ENCODE measurements at places on chromosomes 12 and 14.

GRCh38 chr14:52190337-52190931, 77.1 kb upstream of the PTGDR start:
- DNase-seq = no peak

DNA sequence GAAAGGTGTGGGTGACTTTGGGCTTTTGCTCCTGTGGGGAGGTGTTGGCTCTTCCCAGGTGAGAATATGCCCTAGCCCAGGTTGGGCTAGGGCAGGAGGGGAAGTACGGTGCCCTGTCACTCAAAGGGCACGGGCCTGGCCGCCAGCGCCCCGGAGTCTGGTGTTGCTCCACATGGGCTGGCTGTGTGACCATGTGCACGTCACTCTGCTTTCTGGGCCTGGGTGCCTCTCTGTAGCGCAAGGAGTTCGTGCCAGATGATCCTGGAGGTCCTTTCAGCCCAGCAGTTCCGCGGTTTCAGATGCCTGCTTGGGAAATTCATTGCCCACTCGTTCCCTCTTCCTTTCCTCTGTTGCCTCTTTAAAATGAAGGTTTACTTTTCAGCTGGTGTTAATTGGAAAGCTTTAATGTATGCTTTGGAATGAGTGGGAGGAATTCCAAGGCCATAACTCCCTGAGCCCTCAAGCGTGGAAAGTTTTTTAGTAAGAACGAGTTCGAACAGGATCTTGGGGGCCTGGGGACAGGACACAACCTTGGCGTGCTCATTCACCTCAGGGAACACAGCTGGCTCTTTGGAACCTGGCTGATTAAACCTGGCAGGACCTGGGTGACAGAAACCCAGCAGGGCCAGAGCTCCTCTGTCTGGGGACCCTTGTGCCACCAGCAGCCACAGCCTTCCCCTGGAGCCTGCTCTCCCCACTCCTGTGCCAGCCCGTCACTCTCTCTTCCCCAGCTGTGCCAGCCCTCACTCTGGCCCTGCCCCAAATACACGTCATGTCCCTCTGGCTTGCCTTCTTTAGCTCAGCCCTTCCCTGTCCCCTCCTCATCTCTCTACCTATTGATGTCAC, 42.8 kb downstream of the TSPAN9 start:
- no peak for DNase-seq

DNA sequence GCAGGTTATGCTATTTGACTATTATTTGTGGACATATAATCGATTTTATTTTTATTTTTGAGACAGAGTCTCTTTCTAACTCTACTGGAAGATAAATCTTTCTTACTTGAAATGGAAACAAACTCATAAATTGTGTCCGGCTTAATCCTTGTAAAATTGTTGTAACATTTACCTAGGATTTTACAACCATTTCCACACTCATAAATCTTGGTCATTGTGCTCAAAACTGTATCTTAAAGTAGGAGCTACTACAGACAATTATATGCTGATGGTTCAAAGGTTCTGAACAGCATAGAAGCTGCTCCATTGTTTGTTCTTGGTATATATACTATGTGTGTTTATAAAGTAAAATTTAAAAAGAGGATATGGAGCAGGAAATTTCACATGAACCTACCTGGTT, 4.6 kb upstream of the ARF6 start:
- DNase-seq = no peak

DNA sequence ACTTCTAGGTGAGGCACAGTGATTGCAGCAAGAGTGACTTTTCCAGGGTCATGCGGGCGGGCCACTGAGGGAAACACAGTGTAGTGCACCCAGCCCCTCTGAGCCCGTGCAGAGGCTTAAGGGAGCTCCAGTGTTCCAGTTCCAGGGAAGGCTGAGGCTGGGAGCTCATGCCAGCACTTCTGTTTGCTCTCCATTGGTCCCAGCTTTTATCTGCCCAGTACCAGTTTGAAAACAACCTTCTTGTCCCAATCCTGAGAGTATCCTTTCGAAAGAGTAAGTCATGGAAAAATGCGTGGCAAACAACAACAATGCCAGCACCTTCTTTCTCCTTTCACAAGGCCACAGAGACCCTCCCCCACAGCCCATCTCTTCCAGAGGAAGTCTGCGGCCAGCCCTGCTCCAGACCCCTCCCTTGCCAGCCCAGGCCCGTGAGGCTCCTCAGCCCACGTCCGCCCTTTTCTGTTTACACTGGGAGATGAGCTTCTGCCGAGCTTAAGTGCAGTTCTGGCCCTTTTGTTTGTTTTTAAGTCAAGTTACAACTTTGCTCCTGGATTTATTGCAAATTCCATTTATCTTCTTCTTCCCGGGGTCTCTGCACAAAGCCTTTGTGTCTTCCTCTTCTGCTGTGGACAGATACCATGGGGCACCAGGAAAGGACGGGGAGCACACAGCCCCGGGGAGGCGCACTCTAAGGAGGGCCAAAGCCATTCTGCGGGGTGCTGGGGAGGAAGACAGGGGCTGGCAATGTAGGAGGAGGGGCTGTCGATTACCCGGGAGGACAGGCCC, 185.6 kb downstream of the ZFP36L1 start:
- DNase-seq = no peak

GRCh38 chr12:126518596-126519200, 1453.5 kb downstream of the AACS start:
- no peak for DNase-seq

DNA sequence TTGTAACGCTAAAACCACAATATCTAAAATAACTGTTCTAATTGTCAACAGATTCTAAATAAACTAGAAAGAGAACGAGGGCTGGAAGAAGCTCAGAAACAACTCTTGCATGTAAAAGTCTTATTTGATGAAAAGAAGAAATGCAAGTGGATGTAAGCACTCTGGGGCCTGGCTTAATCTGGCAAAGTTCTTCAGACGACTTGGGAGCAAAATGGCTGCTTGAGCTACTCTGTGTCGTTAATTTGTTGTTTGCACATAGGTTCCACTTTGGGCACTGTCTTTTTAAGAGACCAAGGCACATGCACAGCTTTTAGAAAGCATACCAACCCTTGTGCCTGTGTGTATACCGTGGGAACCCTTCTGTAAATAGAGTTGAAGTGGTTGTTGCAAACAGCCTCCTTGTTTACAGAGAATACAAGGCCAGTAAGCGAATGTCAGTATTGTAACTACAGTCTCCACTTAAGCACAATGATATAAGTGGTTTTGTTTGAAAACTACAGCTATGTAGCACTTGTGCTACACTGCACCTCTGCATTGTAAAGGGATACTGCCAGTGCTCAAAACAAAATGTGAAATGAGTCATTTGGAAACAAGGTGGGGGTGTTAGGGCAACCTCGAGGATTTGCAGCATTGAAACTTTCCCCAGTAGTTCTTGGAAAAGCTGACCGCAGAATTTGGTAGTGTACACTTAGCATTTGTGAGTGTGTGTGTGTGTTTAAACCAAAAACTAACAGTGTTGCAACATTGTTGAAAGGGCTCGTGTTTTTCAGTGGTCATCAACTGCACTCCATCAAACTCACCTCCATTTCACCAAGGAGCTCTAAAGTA, 154.3 kb downstream of the CEP83 start:
- no peak for DNase-seq

GRCh38 chr12:112537710-112538396, 119.1 kb downstream of the PTPN11 start:
- DNase-seq = no peak

GRCh38 chr12:94206886-94207285, 58.5 kb downstream of the PLXNC1 start:
- DNase-seq = no peak

GRCh38 chr14:67879026-67879425, 59.4 kb downstream of the RAD51B start:
- no peak for DNase-seq

GRCh38 chr12:53750812-53751335, 905 bp downstream of the CISTR start:
- no peak for DNase-seq

- no peak for DNase-seq
Observed at GRCh38 chr12:58433959-58434358, 486.3 kb downstream of the LRIG3 start.

- DNase-seq = no peak
Observed at GRCh38 chr12:101459642-101460346, 15.3 kb upstream of the SPIC start.

DNA sequence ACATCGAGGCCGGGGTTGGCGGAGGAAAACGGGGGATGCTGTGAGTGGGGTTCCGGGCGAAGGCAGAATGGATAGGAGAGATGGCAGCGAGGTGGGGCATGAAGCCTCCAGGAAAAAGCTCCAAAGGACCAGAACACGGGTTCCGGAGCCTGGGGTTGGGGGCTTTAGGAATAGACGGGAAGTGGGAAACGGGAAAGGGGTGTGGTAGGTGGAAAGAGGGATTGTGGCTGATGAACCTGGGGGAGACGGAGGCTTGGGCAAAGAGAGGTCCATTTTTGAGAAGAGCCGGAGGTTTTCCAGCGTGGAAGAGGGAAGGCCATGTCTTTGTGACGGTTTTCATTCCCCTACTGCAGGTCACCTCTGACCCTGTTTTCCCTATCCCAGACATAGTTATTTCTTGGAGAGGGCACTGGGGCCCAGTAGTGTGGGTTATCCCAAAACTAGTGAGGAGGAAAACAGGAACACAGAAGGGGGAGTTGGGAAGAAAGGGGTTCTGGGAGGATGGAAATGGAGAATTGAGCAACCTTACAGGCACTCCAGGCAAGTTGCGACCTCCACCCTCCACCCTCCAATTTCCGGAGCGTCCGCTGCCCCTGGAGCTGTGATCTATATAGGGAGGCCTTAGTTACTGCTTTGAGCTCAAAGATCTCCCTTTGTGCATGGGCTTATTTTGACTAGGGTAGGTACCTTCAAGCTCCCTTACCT, 1.1 kb downstream of the ATN1 start:
- DNase-seq = no peak

GRCh38 chr12:3272958-3273357, 195.8 kb downstream of the TSPAN9 start:
- DNase-seq = no peak

DNA sequence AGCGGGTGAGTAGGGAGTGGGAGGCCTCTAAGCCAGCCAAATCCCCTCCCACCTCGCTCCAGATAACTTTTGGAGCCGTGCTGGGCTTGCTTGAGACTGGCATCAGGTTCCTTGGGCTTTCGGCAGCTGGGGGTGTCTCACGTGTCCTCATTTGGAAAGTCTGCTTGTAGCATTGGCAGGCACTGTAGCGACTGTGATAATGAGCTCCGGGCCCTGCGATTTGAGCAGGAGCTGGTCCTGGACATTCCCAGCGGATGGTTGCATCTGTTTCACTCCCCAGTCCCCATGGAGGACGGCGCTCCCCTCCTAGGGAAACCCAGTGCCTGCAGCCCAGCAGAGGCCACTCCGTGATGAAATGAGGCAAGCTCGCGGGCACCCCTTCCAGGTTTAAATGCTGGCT, 49.4 kb downstream of the DGLUCY start:
- no peak for DNase-seq

DNA sequence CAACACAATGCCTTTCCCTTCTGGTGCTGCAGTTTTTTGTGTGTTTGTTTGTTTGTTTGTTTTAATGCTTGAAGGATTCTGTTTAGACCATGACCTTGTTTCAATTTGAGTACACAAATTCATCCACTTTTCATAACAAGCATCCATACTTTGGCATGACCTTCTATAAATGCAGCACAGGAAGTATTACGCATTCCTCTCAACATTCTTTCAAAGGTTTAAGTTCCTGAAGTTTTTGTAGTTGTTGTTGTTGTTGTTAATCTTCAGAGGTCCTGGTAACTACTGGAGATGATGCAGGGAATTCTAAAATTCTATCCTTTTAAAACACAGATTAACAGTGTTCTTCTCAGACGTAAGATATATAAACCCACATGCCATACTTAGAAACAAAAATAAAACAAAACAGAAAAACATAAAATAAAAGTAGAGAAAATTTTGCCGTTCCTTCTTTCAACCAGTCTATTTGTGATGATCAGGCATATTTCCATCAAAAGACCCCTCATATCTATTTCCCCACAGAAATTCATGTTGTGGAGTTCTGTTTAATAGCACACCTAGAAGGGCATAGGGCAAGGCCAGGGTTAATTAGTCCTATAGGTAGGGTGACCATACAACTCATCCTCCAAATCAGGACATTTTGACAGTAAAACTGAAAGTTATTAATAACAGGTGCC, 529.9 kb downstream of the NOVA1 start:
- no peak for DNase-seq

- no peak for DNase-seq
Observed at GRCh38 chr14:74684434-74684833, 28.4 kb downstream of the AREL1 start.

GRCh38 chr12:111467857-111468241, 62.1 kb downstream of the SH2B3 start:
- DNase-seq = no peak

GRCh38 chr12:6968426-6968825, 2.0 kb downstream of the PHB2 start:
- DNase-seq = no peak

DNA sequence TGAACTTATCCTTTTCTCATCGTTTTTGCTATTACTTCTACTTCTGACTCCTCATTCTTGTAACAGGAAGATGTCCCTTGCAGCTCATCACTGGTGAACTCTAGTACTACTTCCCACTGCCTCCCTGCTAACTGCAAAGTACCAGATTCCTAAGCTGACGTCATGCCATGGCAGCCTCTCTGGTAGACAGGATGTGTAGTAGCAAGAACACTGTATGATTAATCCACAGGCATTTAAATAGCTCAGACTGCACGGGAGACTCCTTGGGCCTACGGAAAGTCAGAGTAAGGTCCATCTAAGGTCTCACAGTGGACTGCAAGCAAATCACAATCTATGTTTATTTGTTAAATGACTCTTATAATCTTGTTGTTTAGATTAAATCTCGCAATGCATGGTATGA, 43.5 kb downstream of the DNAI7 start:
- no peak for DNase-seq

DNA sequence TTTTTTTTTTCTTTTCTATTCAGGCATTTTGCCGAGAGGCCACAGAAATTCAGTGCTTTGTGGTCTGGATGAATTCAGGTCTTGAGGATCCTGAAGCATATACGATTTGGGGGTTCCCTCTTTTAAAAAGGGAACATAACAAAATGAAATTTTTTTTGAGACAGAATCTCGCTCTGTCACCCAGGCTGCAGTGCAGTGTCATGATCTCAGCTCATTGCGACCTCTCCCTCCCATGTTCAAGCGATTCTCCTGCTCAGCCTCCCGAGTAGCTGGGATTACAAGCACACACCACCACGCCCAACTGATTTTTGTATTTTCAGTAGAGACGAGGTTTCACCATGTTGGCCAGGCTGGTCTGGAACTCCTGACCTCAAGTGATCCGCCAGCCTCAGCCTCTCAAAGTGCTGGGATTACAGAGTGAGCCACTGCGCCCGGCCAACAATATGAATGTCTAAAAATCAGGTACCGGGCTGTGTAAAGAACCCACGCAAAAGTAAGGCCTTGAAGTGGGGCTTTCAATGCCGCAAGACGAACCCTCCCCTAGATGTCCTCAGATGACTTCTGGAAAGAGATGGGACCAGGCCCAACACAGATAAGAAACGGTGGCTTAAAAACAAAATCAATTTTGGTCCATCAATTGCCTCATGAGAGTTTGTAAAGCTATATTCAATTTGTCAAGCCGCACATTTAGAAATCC, 30.0 kb downstream of the TESC start:
- DNase-seq = no peak

- DNase-seq = no peak
Observed at GRCh38 chr14:24270537-24271133, 762 bp downstream of the RABGGTA start.

All from activated CD8-positive, alpha-beta memory T cell treated with anti-CD3 and anti-CD28 coated beads for 4 hours (primary cell).